ENCODE measurements at places on chromosomes 2 and 18. TPM values are rescaled to one million over a fixed set of nuclear protein-coding genes. Genes with fewer than 3 reads are reported as not detected.

The SEH1L gene
- 92.6 TPM for total RNA-seq

The PROC gene
- total RNA-seq = 1.7 TPM

The MTX2 gene
- 32.9 TPM for total RNA-seq

The LYPD6 gene
- 8.9 TPM for total RNA-seq

The C2orf78 gene
- 0.39 TPM for total RNA-seq

The NT5DC4 gene
- total RNA-seq = not detected

- peaks cover 6% of the 10 kb centered on the region for H3K4me1 ChIP-seq
- no peaks in the 10 kb centered on the region for H3K36me3 ChIP-seq
- no peaks in the 10 kb centered on the region for H3K27me3 ChIP-seq
- no peak overlapping the region for H3K4me3 ChIP-seq
- H3K27ac ChIP-seq = no peak overlapping the region
Measured at GRCh38 chr2:30191107-30191506, 40.2 kb upstream of the LBH start.

DNA sequence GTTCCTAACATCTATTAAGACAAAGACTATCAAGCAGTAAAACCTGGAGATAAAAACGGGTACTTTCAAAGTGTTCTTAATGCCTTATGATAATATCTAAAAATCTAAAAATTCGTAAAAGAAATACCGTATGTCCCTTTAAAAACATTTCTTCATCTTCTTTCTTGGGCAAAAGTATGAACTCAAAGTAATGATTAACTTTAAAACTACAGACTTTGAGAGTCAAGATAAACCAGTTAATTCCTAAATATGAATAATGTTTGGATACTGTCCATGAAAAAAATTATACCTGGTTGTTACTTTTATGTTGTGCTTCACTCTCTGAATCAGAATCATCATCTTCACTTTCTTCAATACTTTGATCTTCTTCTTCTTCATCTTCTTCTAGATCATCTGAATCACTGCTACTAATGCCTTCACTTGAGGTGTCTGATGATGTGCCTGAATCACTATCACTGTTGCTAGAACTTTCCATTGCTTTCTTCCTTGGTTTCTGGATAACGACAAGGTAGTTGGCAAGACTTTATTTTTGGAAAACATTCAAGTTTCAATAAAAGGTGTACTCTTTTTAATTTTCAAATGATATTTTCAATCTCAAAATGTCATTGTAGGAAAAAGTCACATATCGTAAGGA lies 152.3 kb upstream of the WDSUB1 start:
- no peak overlapping the region for H3K4me3 ChIP-seq
- H3K36me3 ChIP-seq = peaks cover 34% of the 10 kb centered on the region
- no peaks in the 10 kb centered on the region for H3K27me3 ChIP-seq
- H3K27ac ChIP-seq = no peak overlapping the region
- no peaks in the 10 kb centered on the region for H3K4me1 ChIP-seq

GRCh38 chr2:70620020-70620419 lies 66.4 kb upstream of the TGFA start:
- H3K27me3 ChIP-seq = no peaks in the 10 kb centered on the region
- H3K4me3 ChIP-seq = no peak overlapping the region
- DNase-seq = no peak
- peaks cover 6% of the 10 kb centered on the region for H3K4me1 ChIP-seq

GRCh38 chr2:126831234-126832005 lies 67.3 kb upstream of the TEX51 start:
- peak; percentile 17 for DNase-seq
- H3K27ac ChIP-seq = peak overlapping the region; percentile 40

- H3K27ac ChIP-seq = no peak overlapping the region
- peak; percentile 31 for DNase-seq
- no peak overlapping the region for H3K4me3 ChIP-seq
- H3K27me3 ChIP-seq = no peaks in the 10 kb centered on the region
Measured at GRCh38 chr2:20381457-20381856, 30.8 kb upstream of the PUM2 start.

DNA sequence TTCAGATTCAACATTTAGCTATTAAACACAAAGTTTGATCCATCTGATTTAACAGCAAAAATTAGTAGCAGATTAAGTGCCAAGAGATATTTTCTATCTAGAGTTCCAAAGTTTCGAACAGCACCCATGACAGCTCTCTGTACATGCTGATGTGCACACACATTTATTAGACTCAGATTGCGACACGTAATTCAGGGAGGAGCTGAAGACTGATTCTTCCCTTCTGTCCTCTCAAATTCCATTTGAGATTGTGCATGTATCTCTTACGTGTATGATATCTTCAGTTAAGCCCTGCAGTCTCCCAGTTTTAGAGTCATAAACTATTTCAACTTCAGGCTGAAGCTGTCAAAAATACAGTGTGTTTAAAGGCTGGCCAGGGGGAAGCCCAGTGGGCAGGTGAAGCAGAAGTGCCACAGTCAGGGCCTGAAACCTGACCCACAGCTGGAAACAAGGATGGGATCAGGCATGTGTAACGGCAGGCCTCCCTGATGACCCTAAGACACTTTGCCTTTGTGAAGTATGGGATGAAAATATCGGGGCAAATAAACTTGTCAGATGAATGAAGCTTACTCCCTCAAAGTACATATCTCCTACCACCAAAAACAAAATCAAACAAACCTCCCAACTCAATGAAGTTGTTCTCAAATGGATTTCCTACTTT lies 30.6 kb downstream of the CYB5A start:
- H3K4me3 ChIP-seq = no peak overlapping the region
- DNase-seq = no peak
- no peaks in the 10 kb centered on the region for H3K27me3 ChIP-seq
- H3K4me1 ChIP-seq = no peaks in the 10 kb centered on the region
- H3K36me3 ChIP-seq = peaks cover 9% of the 10 kb centered on the region
- H3K27ac ChIP-seq = no peak overlapping the region

DNA sequence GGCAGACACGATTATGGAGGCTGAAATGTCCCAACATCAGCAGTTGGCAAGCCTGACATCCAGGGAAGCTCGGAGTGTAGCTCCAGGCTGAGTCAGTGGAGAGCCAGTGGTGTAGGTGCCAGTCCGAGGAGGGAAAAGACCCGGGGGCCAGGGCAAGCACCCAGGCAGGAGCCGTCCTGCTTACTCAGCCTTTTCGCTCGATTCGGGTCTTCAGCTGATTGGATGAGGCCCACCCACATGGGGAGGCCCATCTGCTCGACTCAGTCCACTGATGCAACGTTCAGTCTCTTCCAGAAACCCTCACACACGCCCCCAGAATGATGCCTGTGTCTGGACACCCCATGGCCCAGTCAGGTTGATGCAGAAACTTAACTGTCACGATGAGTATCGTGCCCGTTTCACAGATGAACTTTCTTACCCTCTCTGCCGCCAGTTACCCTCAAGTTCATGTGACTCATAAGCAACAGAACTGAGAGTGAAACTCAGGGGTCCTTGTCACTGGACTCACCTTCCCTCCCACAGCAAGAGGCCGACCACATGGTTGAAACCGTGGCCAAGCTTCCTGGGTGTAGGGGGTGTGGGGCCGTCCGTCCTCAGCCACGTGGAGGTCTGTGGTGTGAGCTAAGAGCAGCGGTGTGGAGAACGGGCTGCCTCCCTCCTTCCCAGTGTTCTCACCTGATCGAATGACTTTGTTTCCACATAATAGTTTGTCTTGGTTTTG lies 197.4 kb upstream of the HDAC4 start:
- H3K4me3 ChIP-seq = no peak overlapping the region
- no peak for DNase-seq
- H3K4me1 ChIP-seq = peaks cover 20% of the 10 kb centered on the region

DNA sequence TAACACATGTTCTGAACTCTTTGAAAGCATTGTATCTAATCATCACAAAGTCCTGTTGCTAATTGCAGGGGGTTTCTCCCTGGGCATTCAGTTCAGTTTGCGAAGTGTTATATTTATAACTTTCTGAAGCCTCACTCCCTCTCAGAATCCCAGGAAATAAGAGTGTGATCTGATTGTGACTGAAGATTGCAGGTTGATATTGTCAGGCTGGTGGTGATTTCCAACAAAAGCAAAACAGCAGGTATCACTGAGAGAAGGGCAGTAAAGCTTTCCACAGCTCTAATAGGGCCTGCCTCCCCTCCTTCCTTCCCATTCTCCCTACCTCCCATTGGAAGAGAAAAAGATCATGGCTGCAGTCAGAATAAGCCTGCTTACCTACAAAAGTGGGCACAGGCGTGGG lies 466.7 kb upstream of the FSHR start:
- no peak overlapping the region for H3K27ac ChIP-seq
- no peaks in the 10 kb centered on the region for H3K27me3 ChIP-seq
- no peaks in the 10 kb centered on the region for H3K36me3 ChIP-seq
- no peak for DNase-seq
- H3K4me1 ChIP-seq = no peaks in the 10 kb centered on the region

- H3K4me1 ChIP-seq = no peaks in the 10 kb centered on the region
- H3K36me3 ChIP-seq = no peaks in the 10 kb centered on the region
- DNase-seq = no peak
- no peak overlapping the region for H3K4me3 ChIP-seq
- no peak overlapping the region for H3K27ac ChIP-seq
- no peaks in the 10 kb centered on the region for H3K27me3 ChIP-seq
Measured at GRCh38 chr18:47380153-47380552, 128.7 kb upstream of the SKOR2 start.

GRCh38 chr2:60319031-60319547 lies 234.4 kb downstream of the BCL11A start:
- H3K4me3 ChIP-seq = no peak overlapping the region
- H3K27ac ChIP-seq = no peak overlapping the region
- H3K36me3 ChIP-seq = no peaks in the 10 kb centered on the region
- DNase-seq = no peak
- no peaks in the 10 kb centered on the region for H3K27me3 ChIP-seq

- DNase-seq = no peak
- H3K4me3 ChIP-seq = no peak overlapping the region
- H3K27me3 ChIP-seq = no peaks in the 10 kb centered on the region
- H3K36me3 ChIP-seq = no peaks in the 10 kb centered on the region
Measured at GRCh38 chr18:26813043-26813442, 52.5 kb downstream of the AQP4 start.

DNA sequence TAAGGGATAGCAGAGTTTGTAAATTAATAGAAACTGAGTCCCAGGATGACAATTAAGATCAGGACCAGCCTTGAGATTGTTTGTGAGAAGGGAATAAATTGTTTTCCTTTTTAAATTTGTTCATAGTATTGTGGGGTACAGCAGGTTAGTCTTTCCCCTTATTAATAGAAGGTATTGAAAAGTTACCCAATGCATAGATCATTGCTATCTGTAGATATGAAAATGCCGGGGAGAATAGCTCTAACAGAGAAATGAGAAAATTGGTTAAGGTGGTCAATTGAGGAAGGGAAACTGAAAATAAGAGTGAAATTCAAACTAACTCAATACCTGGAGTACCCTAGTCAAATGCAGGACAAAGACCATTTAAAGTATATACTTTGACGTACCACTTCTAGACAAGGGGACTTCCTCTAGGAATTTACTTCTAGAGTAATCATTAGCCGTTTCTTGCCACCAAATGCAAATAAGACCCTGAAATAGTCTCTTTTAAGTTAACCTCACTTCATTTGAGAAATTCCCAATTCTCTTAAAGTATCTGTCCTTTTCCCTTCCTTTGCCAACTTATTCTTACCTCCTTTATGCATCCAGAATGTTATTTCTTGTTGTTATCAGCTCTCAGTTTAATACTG lies 1224.4 kb upstream of the LRRTM1 start:
- DNase-seq = no peak
- H3K4me3 ChIP-seq = no peak overlapping the region
- no peaks in the 10 kb centered on the region for H3K27me3 ChIP-seq
- no peak overlapping the region for H3K27ac ChIP-seq
- H3K4me1 ChIP-seq = peaks cover 3% of the 10 kb centered on the region

GRCh38 chr2:147789720-147790119 lies 55.1 kb upstream of the ACVR2A start:
- no peak for DNase-seq
- no peaks in the 10 kb centered on the region for H3K36me3 ChIP-seq
- no peaks in the 10 kb centered on the region for H3K4me1 ChIP-seq
- no peak overlapping the region for H3K4me3 ChIP-seq
- no peaks in the 10 kb centered on the region for H3K27me3 ChIP-seq

DNA sequence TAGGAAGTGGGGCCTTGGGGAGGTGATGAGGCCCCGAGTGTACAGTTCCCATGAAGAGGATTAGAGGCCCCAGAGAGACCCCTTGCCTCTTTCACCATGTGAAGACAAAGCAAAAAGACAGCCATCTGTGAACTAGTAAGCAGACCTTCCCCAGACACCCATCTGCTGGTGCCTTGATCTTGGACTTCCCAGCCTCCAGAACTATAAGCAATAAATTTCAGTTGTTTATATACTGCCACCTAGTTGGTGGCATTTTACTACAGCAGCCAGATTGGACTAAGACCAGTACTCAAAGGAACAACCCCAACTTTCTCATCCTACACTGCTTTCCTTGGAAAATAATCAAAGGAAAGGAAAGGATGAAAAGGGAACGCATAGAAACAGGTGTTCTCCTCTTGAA lies 27.9 kb upstream of the CREG2 start:
- H3K27me3 ChIP-seq = no peaks in the 10 kb centered on the region
- no peak for DNase-seq
- no peak overlapping the region for H3K27ac ChIP-seq
- no peak overlapping the region for H3K4me3 ChIP-seq
- H3K36me3 ChIP-seq = no peaks in the 10 kb centered on the region

GRCh38 chr2:14899621-14900414 lies 267.3 kb downstream of the LRATD1 start:
- no peaks in the 10 kb centered on the region for H3K36me3 ChIP-seq
- DNase-seq = no peak
- no peaks in the 10 kb centered on the region for H3K27me3 ChIP-seq
- no peaks in the 10 kb centered on the region for H3K4me1 ChIP-seq

GRCh38 chr2:3173031-3173430 lies 204.6 kb downstream of the EIPR1 start:
- H3K4me3 ChIP-seq = no peak overlapping the region
- H3K4me1 ChIP-seq = peaks cover 9% of the 10 kb centered on the region
- H3K36me3 ChIP-seq = no peaks in the 10 kb centered on the region
- DNase-seq = no peak
- H3K27ac ChIP-seq = no peak overlapping the region
- no peaks in the 10 kb centered on the region for H3K27me3 ChIP-seq

DNA sequence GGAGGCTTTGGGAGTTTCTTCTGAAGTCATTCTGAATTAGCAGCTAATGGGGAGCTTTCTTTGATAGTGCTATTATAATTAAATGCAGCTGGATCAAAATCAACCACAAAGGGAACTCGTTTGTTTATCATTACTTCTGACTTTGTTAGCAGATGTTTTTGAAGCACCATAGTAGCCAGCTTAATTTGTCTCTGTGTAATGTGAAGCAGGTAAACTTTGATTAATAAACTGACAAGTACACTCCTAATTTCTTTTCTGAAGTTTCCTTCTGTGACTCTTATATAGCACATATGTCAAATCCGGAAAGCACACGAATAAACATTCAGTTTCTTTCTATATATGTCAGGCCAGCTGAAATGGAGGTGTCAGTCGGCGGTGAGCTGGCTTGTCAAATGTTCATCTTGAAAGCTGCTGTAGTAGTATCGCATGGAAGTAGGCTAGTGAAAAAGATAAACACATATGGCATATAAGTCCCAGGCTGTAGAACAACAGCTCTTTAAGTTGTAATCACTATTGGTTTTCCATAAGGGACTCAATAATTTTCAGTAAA lies 451.9 kb upstream of the ZEB2 start:
- H3K27ac ChIP-seq = no peak overlapping the region
- no peak for DNase-seq
- H3K36me3 ChIP-seq = no peaks in the 10 kb centered on the region
- no peaks in the 10 kb centered on the region for H3K27me3 ChIP-seq
